ENCODE measurements at places on chromosomes 16 and 17.

DNA sequence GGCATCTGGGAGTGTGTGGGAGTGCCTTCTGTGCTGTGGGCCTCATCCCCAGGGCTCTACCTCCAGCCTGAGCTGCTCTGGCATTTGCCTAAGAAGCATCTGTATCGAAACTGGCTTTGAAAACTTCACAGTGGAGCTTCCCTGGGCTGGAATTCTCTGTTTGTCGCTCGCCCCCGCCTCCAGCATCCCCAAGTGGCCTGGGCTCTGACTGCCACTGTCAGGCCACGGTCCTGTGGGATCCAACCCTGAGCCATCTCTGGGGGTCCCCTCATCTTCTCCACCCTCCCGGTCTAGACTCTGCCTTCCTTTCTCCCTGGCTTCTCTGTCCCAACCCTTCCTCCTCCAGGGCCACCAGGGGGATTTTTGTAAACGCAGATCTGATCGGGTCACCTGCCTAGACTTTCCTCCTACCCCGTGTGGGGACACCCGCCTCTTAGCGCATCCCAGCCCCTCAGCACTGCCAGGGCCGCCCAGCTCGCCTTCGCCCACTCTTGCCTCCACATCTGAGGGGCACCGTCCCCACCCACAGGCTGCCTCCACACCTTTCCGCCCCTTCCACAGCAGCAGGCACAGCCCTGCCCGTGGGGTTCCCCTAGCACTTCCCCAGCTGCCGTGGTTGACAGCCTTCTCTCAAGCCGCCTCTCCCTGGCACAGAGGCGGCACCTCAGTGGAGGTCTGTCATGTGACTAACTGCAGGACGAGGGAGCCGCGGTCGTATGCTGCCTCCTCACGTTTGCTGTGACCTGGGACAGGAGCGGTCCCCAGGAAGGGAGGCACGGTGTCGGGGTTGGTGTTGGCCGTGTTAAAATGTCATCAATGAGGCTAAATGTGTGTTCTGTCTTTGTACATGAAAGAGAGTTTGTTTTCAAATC, 12.0 kb downstream of the TBC1D24 start:
- peak; percentile 87 for DNase-seq

- DNase-seq: no peak
These were observed 527.2 kb downstream of the GRIN2A start for GRCh38 chr16:9655051-9655450.

DNA sequence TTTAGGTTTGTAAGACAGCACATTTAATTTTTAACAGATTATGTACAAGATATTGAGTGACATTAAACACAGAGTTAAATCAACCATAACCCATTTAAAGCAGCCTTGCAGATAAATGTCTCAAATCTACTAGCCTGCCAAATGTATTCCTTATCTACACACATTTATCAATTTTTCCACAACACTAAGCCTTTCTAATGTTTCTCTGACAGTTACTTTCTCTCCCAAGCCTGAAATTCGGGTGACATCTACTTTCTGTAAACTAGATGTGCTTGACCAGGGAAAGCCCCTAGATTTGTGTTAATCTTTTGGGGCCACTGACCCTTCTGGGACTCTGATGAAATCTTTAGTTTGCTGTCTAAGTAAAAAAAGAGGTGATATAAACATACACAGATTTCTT, 69.0 kb downstream of the CDH13 start:
- DNase-seq: no peak

DNA sequence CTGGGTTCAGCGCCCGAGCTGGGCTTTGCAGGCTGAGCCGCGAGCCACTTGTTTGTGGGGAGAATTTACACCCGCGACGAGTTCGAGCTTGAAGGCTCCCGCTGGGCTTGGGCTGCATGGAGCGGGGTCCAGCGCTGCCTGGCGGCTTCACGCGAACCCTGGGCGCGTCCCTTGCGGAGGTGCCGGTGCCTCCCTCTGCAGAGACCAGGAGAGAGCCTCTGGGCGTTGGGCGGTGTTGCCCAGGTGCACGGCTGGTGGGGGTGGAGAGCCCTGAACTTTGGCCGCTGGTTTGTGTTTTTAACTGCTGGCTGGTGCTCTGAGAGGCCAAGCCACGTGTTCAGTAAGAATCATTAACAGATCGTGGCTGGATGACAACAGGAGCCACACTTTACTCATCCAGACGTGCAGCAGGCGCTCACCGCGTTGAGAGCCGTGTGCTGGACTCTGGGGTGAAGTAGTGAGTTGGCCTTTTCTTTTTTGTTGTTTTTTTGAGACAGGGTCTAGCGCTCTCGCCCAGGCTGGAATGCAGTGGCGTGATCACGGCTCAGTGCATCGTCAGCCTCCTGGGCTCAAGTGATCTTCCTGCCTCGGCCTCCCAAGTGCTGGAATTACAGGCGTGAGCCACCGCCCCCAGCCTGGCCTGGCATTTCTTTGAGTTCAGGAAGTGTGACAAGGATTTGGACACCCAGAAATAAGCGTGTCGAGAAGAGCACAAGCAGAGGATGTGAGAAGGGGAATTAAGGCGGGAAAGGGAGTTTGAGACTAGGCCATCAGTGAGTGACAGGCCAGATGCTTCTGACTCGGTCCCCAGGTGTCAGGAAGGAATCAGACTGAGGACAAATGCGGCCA, 827 bp downstream of the CDK10 start:
- no peak for DNase-seq

GRCh38 chr16:84059946-84060901, 17.6 kb upstream of the SLC38A8 start:
- no peak for DNase-seq

All from activated naive CD4-positive, alpha-beta T cell treated with anti-CD3 and anti-CD28 coated beads, Interleukin-2, amount 10 ng/mL, durations not matched to agents 7 days and 5 days (primary cell).